ENCODE measurements at places on chromosomes 16 and 17. TPM values are rescaled to one million over a fixed set of nuclear protein-coding genes. Genes with fewer than 3 reads are reported as not detected.

ST6GALNAC1 gene
- not detected for polyA plus RNA-seq

ZNF652 gene
- 16.9 TPM for polyA plus RNA-seq

ASB16 gene
- polyA plus RNA-seq = 0.43 TPM

BPTF gene
- 41.5 TPM for polyA plus RNA-seq

SLC5A10 gene
- polyA plus RNA-seq = 0.06 TPM

NSF gene
- 17.6 TPM for polyA plus RNA-seq

AATK gene
- polyA plus RNA-seq = not detected

PIK3R6 gene
- not detected for polyA plus RNA-seq

ZNF23 gene
- polyA plus RNA-seq = 7.5 TPM

VTN gene
- not detected for polyA plus RNA-seq

ODAD4 gene
- 0.33 TPM for polyA plus RNA-seq

SLFN14 gene
- polyA plus RNA-seq = 0.09 TPM

CFAP97D1 gene
- polyA plus RNA-seq = not detected

PHAF1 gene
- polyA plus RNA-seq = 10.0 TPM

RCVRN gene
- not detected for polyA plus RNA-seq

MYH8 gene
- not detected for polyA plus RNA-seq

MYL4 gene
- not detected for polyA plus RNA-seq

NECAB2 gene
- polyA plus RNA-seq = not detected

CCL5 gene
- polyA plus RNA-seq = 7.7 TPM

DOC2A gene
- polyA plus RNA-seq = not detected

PTX4 gene
- polyA plus RNA-seq = not detected

TMEM204 gene
- 23.9 TPM for polyA plus RNA-seq

SEZ6L2 gene
- polyA plus RNA-seq = not detected

ARHGAP27 gene
- 32.3 TPM for polyA plus RNA-seq

PABPN1L gene
- not detected for polyA plus RNA-seq

GFAP gene
- 0.66 TPM for polyA plus RNA-seq

ARHGDIG gene
- not detected for polyA plus RNA-seq

SLFN11 gene
- 6.0 TPM for polyA plus RNA-seq

SLC38A8 gene
- polyA plus RNA-seq = not detected

NDRG4 gene
- polyA plus RNA-seq = 0.79 TPM

RPH3AL gene
- 13.2 TPM for polyA plus RNA-seq

NPIPA1 gene
- 1.3 TPM for polyA plus RNA-seq

CACNG4 gene
- polyA plus RNA-seq = not detected

LRRC36 gene
- polyA plus RNA-seq = not detected

ZNF423 gene
- not detected for polyA plus RNA-seq

GLIS2 gene
- polyA plus RNA-seq = not detected

ATP2A3 gene
- 101 TPM for polyA plus RNA-seq

SYT17 gene
- polyA plus RNA-seq = 51.9 TPM

CYGB gene
- 0.60 TPM for polyA plus RNA-seq

TMED6 gene
- not detected for polyA plus RNA-seq

PSMC3IP gene
- polyA plus RNA-seq = not detected

LRRC37A3 gene
- polyA plus RNA-seq = 2.4 TPM

TEKT3 gene
- polyA plus RNA-seq = not detected

RNF157 gene
- 0.22 TPM for polyA plus RNA-seq

OR1A1 gene
- polyA plus RNA-seq = not detected

KRTAP4-16 gene
- polyA plus RNA-seq = not detected

AIPL1 gene
- not detected for polyA plus RNA-seq

TSPAN10 gene
- 0.34 TPM for polyA plus RNA-seq

TRPV2 gene
- polyA plus RNA-seq = 36.2 TPM

KRT27 gene
- polyA plus RNA-seq = not detected
